ENCODE measurements at places on chromosomes 7 and 10.
A peak's percentile ranks its signal among the peaks of the same experiment; 100 is the strongest.

DNA sequence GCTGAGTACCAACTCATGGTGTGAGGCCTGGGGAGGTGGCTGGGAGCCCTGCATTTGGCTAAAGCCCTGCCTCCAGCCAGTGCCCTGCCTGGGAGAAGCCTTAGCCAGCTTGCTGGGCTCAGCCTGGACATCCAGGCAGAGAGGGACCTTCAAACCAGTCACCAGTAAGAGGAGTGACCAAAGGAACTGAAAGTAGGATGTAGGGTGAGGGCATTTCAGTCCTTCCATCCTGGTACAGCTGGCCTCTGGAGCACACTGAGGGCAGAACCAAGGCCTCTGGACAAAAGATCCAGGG lies 124.8 kb downstream of the ADCY1 start:
- no peak for DNase-seq

DNA sequence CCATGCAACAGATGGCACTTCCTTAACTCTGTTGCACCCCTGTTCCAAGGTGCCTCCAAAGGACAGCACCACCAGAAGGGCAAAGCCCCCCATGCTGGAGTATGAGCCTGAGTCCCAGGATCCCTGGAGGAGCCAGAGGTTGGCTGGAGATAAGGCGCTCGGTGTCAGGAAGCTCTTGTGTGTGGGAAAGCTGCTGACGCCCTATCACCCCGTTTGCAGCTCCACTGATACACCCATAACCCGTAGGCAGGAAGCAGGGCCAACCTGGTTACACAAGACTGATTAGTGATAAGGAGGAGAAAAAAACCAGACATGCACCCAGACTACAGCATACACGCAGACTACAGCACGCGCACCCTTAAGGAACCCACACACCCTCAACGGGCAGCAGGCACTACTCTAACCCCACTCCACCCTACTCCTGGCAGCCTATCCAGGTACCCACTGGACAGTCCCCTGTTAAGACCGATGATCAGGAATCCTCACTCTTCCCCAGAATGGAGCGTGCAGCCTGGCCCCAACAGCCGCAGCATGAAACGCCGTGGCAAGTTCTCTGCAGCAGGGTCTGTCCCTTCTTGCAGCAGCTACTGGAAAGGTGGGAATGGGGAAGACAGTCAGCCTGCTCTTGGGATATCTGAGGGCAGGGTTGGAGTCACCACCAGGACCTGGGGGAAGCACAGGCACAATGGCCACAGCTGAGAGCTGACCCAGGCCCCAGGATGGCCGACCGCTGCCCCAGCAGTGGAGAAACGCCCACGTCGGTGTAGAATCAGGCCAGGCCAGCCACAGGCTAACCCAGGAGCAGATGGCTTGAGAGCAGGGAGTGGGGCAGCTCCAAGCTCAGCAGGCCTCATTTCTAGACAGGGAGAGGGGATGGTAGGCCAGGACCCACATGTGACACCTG lies 38.3 kb upstream of the TUBB8 start:
- DNase-seq = no peak

- no peak for DNase-seq
These were observed 202.9 kb downstream of the DKK1 start for GRCh38 chr10:52517012-52517411.

DNA sequence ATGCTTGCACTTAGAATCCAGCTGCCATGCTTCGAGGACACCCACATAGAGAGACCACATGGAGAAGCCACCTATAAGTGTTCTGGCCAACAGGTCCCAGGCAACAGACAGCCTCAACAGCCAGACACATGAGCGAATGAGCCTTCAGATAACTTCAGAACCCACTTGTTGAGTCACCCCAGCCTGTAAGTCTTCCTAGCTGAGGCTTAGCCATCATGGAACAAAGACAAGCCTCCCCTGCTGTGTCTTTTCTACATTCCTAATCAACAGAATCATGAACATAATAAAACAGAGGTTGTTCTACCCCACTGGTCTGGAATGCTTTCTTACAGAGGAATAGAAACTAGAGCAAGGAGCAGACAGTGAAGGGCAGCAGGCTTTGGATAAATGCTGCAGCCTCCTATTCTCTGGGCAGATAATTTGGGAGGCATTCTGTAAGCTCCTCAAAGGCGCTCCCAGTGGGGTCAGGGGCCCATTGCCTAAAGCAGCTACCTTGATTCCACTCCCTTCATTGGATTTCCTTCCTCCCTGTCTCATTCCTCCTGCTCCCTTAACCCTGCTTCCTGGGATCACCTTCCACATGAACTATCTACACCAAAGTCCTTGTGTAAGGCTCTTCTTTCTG lies 4.6 kb downstream of the TLL2 start:
- DNase-seq = no peak

DNA sequence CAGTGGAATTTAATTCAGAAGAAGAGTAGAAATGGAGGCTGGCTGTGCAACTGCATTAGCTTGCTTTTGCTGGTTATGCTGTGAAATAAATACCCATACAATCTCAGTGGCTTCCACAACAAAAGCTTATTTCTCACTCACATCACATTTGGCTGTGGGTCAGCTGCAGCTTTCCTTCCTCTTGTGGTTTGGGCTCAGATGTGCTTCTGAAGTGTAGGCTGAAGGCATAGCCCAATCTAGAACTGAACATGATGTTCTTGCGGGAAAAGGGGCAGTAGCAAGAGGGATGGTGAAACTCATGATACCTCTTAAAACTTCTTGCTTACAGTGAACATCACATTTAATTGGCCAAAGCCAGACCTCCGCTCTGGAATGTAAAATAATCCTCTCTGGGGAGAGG lies 119.9 kb downstream of the HECW1 start:
- no peak for DNase-seq

- DNase-seq = no peak
These were observed 5.9 kb downstream of the RSU1 start for GRCh38 chr10:16811292-16811691.

- no peak for DNase-seq
These were observed 240.6 kb downstream of the DGKI start for GRCh38 chr7:137606061-137606674.

DNA sequence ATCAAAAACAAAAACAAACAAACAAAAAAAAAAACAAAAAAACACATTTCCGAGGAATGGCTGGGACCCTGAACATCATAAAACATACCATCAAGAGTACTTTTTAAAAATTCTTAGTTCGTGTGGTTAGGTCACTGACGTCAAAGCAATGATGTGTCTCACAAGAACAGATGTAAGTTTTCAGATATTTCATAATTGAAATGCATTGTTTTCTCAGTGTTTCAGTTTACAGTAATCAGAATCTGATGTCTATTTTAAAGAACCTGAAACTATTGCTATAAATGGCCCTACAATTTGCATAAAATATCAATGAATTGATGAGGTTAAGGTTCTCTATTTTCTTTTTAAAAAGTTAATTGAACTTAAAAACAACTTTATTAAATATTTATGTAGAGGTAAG lies 103.7 kb upstream of the HGF start:
- DNase-seq = no peak

DNA sequence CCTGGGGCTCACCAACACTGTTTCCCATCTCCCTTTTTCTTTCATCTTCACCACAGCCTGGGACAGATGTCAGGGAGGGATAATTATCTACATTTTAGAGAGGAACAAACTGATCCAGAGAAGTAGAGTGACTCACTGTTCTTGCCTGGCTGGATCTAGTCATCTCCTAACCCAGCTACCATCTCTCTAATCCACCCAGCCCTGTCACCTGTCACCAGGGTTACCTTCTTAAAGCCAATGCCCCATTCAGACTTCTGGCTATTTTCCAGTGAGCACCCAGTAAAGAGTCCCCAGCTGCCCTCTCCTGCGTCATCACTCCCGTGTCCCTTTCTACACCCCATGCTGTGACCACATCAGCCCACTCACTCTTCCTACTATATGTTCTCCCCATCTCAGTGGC lies 68.4 kb upstream of the DUSP5 start:
- no peak for DNase-seq

DNA sequence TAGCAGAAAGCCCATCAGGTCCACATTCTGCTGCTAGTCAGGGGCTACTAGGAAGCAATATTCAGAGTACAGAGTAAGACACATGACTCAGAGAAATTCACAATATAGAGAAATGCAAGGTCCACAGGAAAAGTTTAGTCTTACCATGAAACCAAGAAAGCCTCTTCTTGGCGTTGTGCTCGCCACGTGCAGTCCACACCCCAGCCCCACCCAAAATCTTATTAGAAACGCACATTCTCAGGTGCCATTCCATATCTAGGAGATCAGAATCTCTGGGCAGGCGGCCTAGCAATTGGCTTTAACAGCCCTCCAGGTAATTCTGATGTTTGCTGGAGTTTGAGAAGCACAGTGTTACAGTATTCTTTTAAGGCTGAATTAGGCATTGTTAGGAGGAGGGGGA lies 15.8 kb upstream of the SAR1A start:
- DNase-seq = no peak

- DNase-seq = peak; percentile 7
These were observed 718.5 kb downstream of the AUTS2 start for GRCh38 chr7:70316745-70317144.

- no peak for DNase-seq
These were observed 103.3 kb downstream of the SEMA3A start for GRCh38 chr7:84091318-84091717.

- DNase-seq = no peak
These were observed 87.6 kb upstream of the ADARB2 start for GRCh38 chr10:1824928-1825327.

- no peak for DNase-seq
These were observed 7.4 kb upstream of the ZNF467 start for GRCh38 chr7:149780636-149781419.

GRCh38 chr7:99420213-99420612 lies 11.4 kb downstream of the BUD31 start:
- DNase-seq = no peak

- no peak for DNase-seq
These were observed 2.8 kb downstream of the SAMD9L start for GRCh38 chr7:93145354-93145753.

DNA sequence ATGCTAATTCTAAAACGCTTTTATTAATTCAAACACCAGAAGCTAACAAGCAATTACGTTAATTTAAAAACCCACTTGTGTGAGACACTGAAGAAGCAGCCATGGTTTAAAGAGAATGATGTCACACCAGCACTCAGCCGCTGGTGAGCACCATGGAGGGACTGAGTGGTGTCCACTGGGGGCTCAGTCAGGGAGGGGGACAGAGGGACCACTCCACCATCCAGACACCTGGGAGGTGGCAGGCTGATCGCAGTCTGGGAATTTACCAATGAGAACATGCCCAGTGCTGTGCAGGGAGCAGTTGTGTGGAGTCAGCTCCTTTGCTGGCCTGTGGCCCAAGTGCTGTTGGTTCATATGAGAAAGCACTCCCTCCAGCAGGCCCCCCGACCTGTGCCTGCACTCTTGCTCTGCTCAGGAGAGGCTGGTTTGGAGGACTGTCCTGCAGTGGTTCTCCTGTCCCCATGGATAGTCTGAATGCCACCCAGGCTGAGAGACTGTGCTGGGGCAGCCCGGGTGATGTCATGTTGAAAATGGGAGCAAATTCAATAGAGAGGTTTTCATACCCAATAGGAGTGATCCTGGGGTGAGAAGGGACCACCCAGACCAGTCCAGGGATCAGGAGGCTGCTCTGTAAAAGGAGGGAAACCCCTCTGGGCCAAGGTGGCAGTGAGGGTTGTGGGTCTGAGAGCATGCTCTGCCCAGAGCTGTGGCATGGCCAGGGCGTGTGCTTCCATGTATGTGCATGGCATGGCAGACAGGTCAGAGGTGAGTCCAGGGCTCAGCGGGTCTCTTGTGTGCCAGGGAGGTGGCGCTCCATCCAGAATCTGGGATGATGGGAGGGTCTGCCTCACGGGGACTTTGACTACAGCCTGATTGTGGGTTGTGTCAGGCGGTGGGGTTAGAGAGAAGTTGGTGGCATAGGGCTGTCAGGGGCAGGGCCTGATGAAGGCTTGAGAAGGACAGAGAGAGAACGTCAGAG lies 12.7 kb downstream of the ADCY1 start:
- no peak for DNase-seq

- no peak for DNase-seq
These were observed 1.8 kb downstream of the GNAI1 start for GRCh38 chr7:80136261-80137055.

DNA sequence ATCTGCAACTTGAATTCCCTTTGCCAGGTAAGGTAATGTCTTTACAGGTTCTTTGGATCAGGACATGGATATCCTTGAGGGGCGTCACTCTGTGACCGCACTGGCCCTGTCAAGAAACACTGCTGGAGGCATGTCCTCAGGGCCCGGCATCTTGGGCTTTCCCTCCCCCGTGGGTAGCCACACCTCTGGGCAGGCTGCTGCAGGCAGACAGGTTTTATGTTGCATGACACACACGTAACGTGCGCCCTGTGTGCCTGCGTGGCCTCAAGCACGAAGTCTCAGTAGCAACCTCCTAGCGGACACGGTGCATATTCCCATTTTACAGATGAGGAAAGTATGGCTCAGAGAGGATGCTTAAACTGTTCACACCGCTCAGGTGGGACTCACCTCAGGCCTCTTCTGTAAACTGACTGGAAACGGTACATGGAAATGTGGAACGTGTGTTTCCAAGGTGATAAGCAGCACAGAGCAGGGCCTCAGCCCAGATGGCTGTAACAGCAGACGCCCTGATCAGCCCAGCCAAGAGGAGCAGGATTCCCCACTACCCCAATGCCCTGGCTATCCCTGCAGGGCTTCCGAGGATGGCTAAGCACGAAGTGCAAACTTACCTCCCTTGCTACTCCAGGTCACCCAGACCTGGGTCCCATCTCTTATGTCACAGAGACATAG lies 553.6 kb downstream of the TCERG1L start:
- DNase-seq = no peak

- DNase-seq = no peak
These were observed 2.3 kb downstream of the HNRNPA2B1 start for GRCh38 chr7:26198133-26198780.

DNA sequence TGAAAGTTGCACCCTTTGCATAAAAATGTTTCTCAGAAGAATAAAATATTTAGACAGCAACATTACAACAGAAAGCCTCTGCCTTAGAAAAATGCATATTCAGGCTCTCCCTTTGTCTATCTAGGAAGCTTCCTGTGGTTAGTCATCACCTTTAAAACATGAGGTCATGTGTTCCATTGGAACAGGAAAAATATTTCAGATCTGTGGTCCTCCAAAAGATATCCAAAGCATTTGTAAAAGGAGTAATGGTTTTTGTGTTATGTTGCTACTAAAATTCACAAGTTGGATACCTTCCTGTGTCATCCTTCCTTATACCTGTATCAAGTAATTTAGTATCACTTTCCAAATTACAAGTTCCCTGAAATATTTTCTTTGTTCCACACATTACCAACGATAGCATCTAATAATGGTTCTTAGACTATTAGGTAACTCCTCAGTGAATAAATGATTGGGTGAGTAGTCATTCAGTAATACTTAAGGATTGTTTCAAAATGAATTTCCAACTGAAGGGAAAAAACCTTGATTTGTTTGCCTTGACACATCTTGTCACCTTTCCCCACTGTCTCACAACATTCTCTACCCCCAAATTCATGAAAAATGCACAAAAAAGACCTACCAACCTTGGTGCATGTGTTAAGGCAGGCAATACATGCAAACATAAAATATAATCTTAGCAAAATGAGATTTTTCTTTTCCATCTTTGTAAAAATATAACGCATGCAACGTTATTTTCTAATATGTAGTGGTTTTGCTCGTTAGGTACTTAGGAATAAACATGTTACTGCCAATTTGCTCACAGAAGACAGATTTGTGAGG lies 19.7 kb upstream of the RHOBTB1 start:
- DNase-seq = no peak

- DNase-seq = no peak
These were observed 73.1 kb upstream of the ADAM12 start for GRCh38 chr10:126461289-126461940.
